Activated CD8-positive, alpha-beta memory T cell treated with anti-CD3 and anti-CD28 coated beads, Interleukin-2, amount 10 ng/mL, durations not matched to agents 7 days and 5 days (primary cell): ENCODE measurements at places on chromosomes 6 and 20. TPM values are rescaled to one million over a fixed set of nuclear protein-coding genes. Genes with fewer than 3 reads are reported as not detected.

The SLC2A10 gene
- total RNA-seq = not detected

The SLC22A23 gene
- 0.20 TPM for total RNA-seq

The IP6K3 gene
- not detected for total RNA-seq

The SLC4A11 gene
- 6.0 TPM for total RNA-seq

The GGTLC1 gene
- total RNA-seq = not detected

The LY86 gene
- total RNA-seq = 1.7 TPM

The SOD2 gene
- 47.8 TPM for total RNA-seq

The MUC22 gene
- total RNA-seq = not detected

The HLA-DRA gene
- total RNA-seq = 313 TPM

The TFAP2D gene
- total RNA-seq = not detected

The C20orf144 gene
- 0.53 TPM for total RNA-seq

The CCN6 gene
- total RNA-seq = not detected

The TAGAP gene
- total RNA-seq = 53.0 TPM

The GSTA3 gene
- total RNA-seq = not detected

The HSPA1A gene
- total RNA-seq = 137 TPM

DNA sequence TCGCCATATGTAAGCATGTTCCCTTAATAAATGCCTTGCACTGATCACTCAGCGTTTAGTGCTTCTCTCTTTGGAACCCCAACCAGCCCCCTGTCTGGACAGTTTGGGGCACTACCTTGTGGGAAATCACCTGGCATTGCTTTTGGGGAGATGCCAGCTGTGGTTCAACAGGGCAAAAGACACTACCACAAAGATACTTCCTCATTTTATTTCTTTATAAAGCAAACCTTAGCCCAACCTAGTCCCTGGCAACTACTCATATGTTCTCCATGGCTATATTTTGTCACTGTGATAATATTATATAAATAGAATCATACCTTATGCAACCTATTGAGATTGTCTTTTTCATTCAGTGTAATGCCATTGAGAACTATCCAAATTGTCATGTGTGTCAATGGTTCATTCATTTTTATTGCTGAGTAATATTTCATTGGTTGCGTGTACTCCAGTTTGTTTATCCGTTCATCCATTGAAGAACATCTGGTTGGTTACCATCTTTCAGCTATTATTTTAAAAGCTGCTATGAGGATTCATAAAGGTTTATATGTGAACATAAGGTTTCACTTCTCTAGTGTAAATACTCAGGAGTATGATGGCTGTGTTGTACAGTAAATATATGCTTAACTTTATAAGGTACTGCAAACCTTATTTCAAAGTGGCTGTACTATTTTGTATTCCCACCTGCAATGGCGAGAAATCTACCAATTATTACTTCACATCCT is 114.8 kb downstream of the MOXD1 start:
- no peak for DNase-seq

GRCh38 chr6:113954653-113955052 is 16.3 kb downstream of the HDAC2 start:
- no peak for DNase-seq

GRCh38 chr6:116113386-116113785 is 12.5 kb downstream of the COL10A1 start:
- no peak for DNase-seq

DNA sequence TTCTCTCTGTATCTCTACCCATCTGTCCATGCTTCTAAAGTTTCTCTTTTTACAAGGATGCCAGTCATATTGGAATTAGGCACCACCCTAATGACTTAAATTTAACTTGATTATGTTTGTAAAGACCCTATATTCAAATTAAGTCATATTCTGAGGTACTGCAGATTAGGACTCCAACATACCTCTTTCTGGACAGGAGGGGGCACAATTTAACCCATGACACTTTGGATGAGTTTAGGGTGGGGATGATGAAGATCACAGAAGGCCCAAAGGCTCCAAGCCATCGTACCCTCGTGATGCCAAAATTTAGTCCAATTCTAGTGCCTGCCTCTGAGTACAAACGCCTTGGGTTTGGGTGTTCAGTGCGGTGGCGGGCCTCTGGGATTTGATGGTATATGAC is 15.0 kb upstream of the NKX2-2 start:
- peak; percentile 33 for DNase-seq

- no peak for DNase-seq
Observed at GRCh38 chr20:3461911-3462677, 8.7 kb upstream of the ATRN start.

DNA sequence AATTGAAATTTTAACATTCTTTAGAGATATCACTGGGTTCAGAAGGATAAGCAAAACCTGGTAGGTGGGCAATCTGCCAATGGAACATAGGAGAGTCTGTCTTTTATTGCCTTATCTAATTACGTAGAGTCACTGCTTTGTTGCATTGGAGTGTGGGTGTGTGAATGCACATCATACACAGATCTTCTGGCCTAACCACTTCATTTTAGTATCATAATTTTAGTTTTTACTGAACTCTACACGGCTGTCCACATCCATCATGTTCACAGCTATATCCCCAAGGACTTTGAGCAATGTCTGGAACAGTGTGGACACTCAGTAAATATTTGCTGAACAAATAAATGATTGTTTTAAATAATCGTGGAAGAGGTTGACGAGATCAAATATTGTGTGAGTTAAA is 104.6 kb upstream of the AKIRIN2 start:
- DNase-seq = no peak

GRCh38 chr20:37567331-37567665 is 39.6 kb upstream of the BLCAP start:
- no peak for DNase-seq

- DNase-seq = peak; percentile 75
Observed at GRCh38 chr6:36593569-36594028, 563 bp upstream of the SRSF3 start.

- DNase-seq = no peak
Observed at GRCh38 chr6:20660534-20660933, 126.3 kb downstream of the CDKAL1 start.

DNA sequence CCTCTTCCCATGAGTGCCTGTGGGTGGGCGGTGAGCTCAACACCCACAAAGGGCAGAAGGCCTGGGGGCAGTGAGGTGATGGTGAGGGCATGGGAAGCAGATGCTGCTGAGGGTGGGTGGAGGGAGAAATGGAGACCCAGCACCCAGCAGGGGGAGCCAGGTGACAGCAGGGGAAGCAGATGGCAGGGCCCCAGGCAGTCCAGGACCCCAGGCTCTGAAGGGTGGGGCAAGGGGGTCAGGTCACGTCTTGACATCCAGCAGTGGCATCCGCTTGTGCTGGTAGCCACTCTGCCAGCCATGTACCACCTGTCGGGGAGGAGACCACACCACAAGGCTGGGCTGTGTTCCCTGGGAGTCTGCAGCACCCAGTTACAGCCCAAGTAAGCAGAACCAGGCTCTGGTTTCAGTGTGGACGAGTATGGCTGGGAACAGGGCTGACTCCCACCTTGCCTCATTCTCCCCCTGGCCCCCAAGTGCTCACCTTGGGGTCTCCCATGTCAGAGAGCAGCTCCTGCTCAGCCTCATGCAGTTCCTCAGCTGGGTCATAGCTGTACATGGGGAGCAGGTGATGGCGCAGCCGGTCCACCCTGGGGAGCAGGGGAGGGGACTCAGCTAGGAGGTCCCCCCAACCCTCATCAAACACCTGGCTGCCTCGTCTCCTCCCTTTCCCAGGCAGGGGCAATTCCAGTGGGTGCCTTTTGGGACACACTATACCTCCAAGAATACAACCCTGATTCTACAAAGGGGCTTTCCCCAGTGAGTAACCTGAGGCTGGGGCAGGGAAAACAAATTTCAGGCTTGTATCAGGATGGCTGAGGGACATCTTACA is 2.0 kb downstream of the SMIM29 start:
- peak; percentile 71 for DNase-seq

GRCh38 chr6:343226-343935 is 48.2 kb upstream of the IRF4 start:
- DNase-seq = no peak

GRCh38 chr6:45577836-45578504 is 200.2 kb upstream of the SUPT3H start:
- DNase-seq = no peak

DNA sequence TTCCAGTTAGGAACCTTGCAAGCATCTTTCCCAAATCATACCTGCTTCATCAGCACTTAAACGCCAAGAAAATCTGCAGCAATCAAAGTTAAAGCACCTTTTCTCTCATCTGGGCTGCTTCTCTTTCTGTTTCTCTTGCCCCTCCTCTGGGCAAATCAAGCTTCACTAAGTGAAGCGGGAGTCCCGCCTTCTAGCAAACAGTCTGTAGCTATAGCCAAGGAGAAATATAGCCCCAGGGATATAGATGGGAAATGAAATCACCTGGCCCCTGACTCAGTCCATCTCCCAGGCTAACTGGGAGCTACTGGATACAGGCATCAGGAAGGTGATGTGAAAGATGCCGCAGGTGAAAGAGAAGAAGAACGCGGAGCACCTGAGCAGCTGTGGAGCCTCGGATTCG is 481.9 kb downstream of the C6orf118 start:
- DNase-seq = no peak

DNA sequence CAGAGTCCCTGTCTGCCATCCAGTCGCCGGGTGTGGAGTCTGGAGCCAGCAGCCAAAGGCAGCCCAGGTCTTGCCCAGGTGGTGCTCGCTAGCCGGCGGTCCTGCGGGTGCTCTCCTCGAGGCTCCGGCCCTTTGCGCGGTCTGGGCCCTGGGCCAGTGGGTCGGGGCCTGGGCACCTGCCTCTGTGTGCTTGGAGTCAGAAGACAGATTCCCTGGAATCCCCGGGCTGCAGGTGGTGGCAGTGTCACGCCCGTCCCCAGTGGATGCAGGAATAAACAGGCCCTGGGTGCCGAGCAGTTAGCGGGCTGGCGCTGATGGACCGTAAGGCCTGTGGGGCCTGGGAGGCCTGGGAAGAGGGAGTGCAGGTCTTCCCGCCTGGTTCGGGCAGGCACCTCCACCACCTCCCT is 5.3 kb downstream of the SS18L1 start:
- no peak for DNase-seq

DNA sequence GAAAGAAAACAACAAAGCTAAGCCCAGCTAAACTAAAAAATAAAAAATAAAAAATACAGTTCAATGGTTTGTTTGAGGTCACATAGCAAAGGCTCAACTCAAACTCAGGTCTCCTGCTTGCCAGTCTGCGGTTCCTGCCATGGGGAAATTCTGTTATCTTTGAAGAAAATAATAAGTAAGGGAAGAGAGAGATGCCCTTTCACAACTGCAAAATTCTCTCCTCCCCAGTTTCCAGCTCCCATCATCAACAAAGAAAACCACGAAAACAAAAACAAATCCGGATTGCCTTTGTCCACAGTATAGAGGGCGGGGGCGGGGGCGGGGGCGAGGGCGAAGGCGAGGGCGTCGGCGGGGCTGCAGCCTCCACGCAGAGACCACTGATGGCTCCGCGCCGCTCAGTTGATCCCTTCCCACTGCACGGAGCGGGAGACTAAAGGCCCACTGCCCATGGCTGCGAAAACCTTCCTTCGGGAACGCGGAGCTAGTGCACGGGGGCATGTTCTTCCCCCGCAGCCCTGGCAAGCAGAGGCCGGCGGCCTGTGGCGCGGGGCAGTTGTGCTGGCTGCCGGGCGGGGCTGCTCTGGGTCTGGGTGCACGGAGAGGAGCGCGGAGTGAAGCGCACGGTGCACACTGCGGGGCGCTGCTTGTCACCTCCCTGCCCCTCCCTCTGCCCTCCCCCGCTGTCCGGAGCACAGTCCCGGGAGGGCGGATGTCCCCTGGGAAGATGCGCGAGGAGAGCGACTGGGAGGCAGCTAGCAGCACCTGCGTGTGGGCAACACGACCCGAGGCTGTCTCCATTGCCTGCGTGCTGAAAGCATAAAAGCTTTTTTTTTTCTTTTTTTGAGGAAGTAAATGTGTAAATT is 54.1 kb upstream of the TPD52L1 start:
- no peak for DNase-seq

DNA sequence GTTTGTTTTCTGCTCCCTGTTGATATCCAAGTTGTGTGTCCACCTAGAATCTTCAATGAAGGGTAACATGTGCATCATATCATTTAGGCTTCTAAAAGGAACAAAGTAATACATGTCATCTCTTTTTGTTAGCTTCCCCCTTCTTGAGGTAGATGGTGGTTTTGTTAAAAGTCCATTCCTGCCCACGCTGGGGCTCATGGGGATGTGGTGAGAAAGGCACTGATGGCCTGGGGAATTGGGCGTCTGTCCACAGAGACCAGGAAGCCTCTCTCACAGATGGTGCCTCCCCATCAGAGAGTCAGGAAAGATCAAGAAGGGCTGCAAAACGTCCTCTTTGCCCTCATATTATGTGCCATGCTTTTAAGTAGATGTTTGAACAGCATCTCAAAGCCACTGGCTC is 32.5 kb downstream of the GNAS start:
- no peak for DNase-seq

- no peak for DNase-seq
Observed at GRCh38 chr20:61287583-61288275, 35.7 kb downstream of the CDH4 start.

DNA sequence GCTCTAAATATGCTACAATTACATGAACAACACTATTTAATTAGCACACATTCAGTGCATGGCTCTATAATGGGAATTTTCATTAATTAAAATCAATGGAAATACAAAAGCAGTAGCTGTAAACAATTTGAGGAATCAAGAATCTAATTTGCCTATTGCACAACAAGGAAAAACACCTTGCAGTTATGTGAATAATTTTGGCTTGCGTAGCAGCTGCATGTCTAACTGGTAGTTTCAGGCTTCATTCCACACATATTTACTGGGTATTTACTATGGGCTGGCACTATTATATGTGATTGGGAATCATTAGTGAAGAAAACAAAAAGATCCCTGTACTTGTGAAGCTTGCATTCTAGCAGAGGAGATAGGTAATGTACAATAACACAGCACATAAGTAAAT is 26.4 kb downstream of the KIF6 start:
- DNase-seq = no peak

- DNase-seq = no peak
Observed at GRCh38 chr6:12845224-12846004, 128.8 kb downstream of the PHACTR1 start.

- no peak for DNase-seq
Observed at GRCh38 chr6:139152088-139152891, 17.4 kb downstream of the HECA start.

GRCh38 chr6:136611133-136611532 is 60.9 kb upstream of the MAP7 start:
- DNase-seq = no peak

GRCh38 chr20:4299773-4300172 is 284.4 kb upstream of the RNF24 start:
- DNase-seq = no peak
